ENCODE measurements at places on chromosomes 13 and 19. TPM values are rescaled to one million over a fixed set of nuclear protein-coding genes. Genes with fewer than 3 reads are reported as not detected.

- no peak overlapping the region for H3K4me3 ChIP-seq
- no peaks in the 10 kb centered on the region for H3K4me1 ChIP-seq
- no peak for DNase-seq
- no peak overlapping the region for H3K27ac ChIP-seq
Measured at GRCh38 chr19:47587295-47587694, 14.3 kb upstream of the ZNF541 start.

- peaks cover 3% of the 10 kb centered on the region for H3K4me1 ChIP-seq
- peak overlapping the region; percentile 48 for H3K27ac ChIP-seq
Measured at GRCh38 chr19:3506384-3507340, 551 bp downstream of the FZR1 start.

GRCh38 chr13:64866331-64866730 is 2363.8 kb downstream of the PCDH9 start:
- DNase-seq, result no peak
- H3K36me3 ChIP-seq, result no peaks in the 10 kb centered on the region
- H3K27ac ChIP-seq, result no peak overlapping the region
- no peaks in the 10 kb centered on the region for H3K4me1 ChIP-seq
- no peak overlapping the region for H3K4me3 ChIP-seq
- no peaks in the 10 kb centered on the region for H3K27me3 ChIP-seq

GRCh38 chr13:49608651-49609331 is 19.5 kb upstream of the ARL11 start:
- no peak overlapping the region for H3K27ac ChIP-seq
- DNase-seq, result no peak
- no peaks in the 10 kb centered on the region for H3K36me3 ChIP-seq
- no peak overlapping the region for H3K4me3 ChIP-seq

GRCh38 chr19:4352701-4353121 is 9.3 kb downstream of the MPND start:
- H3K27me3 ChIP-seq, result no peaks in the 10 kb centered on the region
- no peak for DNase-seq
- peaks cover 3% of the 10 kb centered on the region for H3K36me3 ChIP-seq
- no peaks in the 10 kb centered on the region for H3K4me1 ChIP-seq
- no peak overlapping the region for H3K27ac ChIP-seq

- H3K27ac ChIP-seq, result no peak overlapping the region
- no peak for DNase-seq
- no peaks in the 10 kb centered on the region for H3K27me3 ChIP-seq
- H3K36me3 ChIP-seq, result no peaks in the 10 kb centered on the region
Measured at GRCh38 chr13:42847891-42848663, 66.7 kb downstream of the FAM216B start.

GRCh38 chr13:22092791-22093560 is 422.1 kb downstream of the FGF9 start:
- no peak for DNase-seq
- no peak overlapping the region for H3K4me3 ChIP-seq
- no peak overlapping the region for H3K27ac ChIP-seq
- H3K4me1 ChIP-seq, result peaks cover 29% of the 10 kb centered on the region

GRCh38 chr13:41224113-41225110 is 30.0 kb upstream of the KBTBD7 start:
- no peaks in the 10 kb centered on the region for H3K27me3 ChIP-seq
- no peak for DNase-seq
- no peak overlapping the region for H3K27ac ChIP-seq
- H3K36me3 ChIP-seq, result no peaks in the 10 kb centered on the region
- no peak overlapping the region for H3K4me3 ChIP-seq

DNA sequence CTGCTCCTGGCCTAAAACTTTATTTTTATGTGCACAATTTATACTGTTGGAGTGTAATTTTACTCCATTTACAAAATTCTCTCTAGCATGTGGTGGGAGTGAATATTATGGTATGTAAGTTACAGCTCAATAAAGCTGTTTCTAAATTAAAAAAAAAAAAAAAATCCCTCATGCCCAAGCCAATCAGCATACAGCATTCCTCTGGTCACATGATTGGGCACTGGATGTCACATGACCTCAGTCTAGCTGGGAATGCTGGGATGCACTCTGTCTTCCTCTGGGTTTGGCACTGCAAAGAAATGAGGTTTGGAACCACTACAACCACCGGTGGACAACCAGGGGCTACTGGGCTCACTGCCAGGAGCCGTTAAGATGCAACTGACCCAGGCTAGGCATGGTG is 67.6 kb downstream of the ZNF557 start:
- peaks cover 38% of the 10 kb centered on the region for H3K36me3 ChIP-seq
- no peak overlapping the region for H3K4me3 ChIP-seq
- no peak for DNase-seq
- no peak overlapping the region for H3K27ac ChIP-seq
- no peaks in the 10 kb centered on the region for H3K27me3 ChIP-seq

GRCh38 chr19:4303819-4304537 is 420 bp upstream of the FSD1 start:
- no peak overlapping the region for H3K27ac ChIP-seq
- no peaks in the 10 kb centered on the region for H3K4me1 ChIP-seq
- H3K36me3 ChIP-seq, result no peaks in the 10 kb centered on the region
- H3K4me3 ChIP-seq, result peak overlapping the region; percentile 50
- peaks cover 4% of the 10 kb centered on the region for H3K27me3 ChIP-seq

The TYROBP gene
- total RNA-seq, result 247 TPM

The SPRED3 gene
- total RNA-seq, result 16.4 TPM

The B3GLCT gene
- total RNA-seq, result 10.4 TPM

The CEACAM6 gene
- not detected for total RNA-seq

The GFY gene
- total RNA-seq, result not detected

The APLP1 gene
- 47.2 TPM for total RNA-seq

The ZNF433 gene
- 6.6 TPM for total RNA-seq
